ENCODE measurements at places on chromosomes 3 and 15. TPM values are rescaled to one million over a fixed set of nuclear protein-coding genes. Genes with fewer than 3 reads are reported as not detected.

DNA sequence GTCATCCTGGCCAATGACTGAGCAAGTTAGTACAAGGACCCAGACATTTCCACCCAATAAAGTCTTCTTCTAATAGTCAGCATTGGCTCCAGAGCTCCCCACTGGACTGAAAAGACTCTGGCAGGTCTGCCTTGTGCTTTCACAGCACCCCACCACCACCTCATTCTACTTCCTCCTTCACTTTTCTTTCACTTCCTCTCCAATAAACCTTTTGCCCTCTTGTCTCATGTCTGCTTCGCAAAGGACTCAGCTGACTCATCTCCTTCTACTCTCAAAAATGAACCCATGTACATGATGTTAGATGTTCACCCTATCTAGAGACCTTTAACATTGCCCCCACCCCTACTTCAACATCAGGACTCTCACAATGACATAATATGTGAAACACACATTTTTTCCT lies 181.0 kb upstream of the PPP2R3A start:
- DNase-seq, result no peak

GRCh38 chr15:51647128-51647562 lies 24.6 kb upstream of the DMXL2 start:
- DNase-seq, result peak; percentile 66

GRCh38 chr3:133965013-133965570 lies 64.6 kb downstream of the SLCO2A1 start:
- DNase-seq, result no peak

GRCh38 chr3:7238565-7239295 lies 377.8 kb downstream of the GRM7 start:
- no peak for DNase-seq

DNA sequence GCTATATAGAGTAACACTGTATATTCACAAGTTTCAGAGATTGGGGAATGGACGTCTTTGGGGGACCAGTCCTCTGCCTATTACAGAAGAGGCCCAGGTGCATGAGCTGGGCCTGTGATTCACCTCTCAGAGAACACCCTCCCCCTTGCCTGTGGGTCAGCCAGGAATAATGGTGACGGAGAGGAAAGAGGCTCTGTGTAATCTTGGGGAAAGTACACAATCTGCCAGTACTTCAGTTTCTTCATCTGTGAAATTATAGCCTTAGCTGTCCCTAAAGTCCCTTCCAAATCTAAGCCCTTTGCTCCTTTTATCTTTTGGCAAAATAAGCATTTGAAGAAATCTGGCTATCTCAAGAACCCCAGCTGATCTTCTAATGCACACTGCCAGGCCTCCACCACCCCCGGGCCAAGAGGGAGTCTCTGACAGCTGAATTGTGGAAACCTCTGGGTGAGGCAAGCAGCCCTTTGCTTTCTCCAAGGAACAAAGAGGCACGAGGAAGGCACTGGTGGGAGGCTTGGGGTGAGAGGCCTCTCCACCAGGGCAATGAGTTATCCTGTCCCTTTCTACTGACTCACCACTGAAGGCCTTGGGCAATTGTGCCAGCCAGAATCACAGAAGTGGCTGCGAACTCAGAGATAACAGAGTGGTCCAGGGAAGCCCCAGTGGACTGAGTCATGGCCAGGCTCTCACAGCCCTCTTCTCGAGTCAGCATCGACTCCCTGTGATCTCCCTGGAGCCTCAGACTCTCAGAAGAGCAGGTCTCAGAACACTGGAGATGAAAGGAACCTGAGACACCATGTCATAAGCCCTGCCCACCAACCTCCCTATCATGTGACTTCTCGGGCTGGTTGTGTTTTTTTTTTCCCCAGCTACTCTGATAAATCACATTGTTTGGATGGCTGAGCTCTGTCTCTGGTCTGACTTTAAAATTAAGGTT lies 31.8 kb downstream of the CCNL1 start:
- peak; percentile 66 for DNase-seq

DNA sequence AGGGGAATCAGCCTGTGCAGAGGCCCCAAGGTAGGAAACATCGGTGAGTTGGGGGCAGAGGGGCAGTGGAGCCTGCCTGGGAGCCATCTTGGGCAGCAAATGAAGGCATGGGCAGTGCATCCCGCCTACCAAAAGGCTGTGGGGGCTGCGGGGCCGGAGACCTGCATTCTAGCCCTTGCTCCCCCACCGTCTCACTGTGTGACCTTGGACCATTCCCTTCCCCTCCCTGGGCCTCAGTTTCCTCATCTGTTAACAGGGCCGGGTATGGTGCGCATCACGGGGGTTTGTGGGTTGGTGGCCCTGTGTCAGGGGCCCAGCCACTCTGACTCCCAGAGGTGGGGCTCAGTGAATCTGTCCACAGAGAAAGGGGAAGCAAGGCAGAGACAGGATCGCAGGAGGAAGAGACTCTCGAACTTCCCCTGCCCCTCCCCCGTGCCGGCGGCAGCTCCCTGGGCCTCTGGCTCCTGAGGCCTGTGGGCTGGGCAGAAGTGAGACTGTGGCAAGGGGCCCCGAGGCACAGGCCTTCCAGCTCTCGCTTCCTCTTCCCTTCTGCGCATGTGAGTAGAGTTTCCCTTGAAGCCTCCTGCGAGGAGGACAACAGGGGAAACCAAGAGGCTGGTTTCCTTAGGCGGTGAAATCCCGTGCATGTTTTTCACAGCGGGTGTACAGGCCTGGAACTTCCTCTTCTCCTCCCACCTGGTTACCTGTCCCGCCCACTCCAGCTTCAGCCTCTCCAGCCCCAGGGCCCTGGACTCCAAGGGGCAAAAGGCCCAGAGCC lies 42.9 kb downstream of the IDH2 start:
- DNase-seq, result peak; percentile 87

DNA sequence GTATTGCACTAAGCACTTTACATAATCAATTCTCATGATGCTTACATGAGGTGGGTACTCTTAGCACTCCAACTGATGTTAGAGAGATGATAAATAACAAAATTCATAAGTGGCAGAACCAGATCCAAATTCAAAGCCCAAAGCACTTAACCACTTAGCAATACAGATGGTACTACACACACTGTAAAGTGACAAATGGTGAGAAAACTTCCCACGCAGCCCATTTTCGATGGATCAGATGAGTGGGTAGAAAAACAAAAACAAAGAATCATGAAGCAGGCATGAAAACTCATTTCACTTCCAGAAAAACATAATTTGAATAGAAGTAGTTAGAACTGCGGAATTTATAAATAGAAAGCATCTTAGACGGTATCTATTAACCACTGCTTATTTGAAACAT lies 66.2 kb downstream of the FRMD4B start:
- DNase-seq, result no peak

- DNase-seq, result no peak
Measured at GRCh38 chr3:84946240-84946639, 12.5 kb upstream of the CADM2 start.

DNA sequence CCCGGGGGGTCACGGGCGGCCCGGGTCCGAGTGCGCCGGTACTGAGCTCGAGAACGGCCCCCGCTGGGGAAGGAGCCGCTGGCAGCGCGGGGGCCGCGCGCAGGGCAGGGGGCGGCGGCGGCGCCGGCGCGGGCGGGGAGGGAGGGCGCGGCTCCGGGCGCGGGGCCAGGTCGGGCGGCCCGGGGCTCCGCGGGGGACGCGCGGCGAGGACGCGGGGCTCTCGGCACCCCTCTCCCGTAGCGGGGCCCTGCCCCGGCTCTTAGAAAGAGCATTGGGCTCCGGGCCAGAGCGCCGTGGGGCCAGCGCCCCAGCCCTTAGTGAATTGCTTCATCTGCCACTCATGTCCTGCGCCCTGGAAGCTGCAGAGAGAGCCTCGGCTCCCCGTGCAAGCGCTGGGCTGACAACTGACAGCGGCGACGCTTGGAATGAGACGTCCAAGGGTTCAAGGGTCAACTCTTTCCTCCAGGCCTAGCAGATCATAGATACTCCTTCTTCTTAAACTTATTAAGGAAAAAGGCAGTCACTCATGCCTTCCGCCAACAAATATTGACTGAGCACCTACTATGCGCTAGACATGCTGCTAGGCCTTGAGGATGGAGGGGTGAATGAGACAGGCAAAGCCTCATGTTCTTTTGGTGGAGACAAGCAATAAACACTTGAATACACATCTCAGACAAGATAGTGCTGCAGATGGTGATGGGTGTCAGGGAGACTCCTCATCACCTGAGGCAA lies 140.8 kb downstream of the SMAD6 start:
- DNase-seq, result peak; percentile 90

DNA sequence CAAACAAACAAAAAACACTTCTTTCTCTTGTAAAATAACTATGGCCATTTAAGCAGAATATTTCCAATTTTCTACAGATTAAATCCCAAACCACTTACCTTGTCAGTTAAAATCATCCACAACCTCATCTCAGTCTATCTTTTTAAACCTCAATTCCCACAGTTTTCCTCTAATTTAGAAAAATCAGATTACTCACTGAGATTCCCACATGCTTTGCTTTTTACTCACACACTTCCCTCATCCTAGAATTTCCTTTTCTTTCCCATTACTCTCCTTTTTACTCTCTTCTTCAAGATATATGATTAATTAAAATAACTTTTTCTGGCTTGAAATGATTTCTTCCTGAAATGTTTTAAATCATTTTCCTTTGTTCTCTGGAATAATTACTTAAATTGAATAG lies 790.7 kb downstream of the ROBO1 start:
- DNase-seq, result no peak

- no peak for DNase-seq
Measured at GRCh38 chr3:124318014-124318413, 326.1 kb upstream of the ROPN1 start.

- no peak for DNase-seq
Measured at GRCh38 chr3:173735841-173736240, 338.3 kb downstream of the NLGN1 start.

DNA sequence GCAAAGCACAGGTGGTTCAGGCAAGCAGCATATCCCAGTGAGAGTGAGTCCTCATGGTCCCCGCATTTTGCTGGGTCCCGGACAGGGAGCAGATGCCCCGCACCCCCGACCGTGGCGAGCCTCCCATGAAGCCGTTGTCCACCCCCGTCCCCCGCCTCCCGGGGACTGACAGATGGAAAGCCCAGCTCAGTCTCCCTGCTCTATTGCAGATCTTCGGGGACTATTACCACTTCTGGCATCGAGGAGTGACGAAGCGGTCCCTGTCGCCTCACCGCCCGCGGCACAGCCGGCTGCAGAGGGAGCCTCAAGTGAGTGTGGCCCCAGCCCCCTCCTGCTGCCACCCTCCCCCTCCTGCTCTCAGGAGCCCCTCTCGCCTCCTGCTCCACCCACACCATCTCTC lies 7.7 kb downstream of the FURIN start:
- no peak for DNase-seq

DNA sequence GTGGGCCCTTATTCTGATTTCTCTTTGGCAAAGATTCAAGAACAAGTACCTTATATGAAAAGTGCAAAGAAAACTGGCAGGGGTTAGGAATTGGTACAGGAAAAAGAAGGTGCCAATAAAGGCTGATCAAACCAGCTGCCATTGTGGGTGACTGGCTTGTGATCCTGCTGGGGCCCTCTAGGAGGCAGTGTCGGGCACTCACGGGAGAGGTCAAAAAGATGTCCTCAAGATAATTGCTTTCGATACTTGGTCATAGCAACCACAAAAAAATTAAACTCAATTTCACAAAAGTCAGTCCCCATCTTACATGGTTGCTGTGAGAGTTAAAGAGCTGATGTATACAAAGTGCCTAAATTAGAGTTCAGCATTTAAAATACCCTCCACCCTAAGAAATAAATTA lies 31.0 kb upstream of the CAV3 start:
- no peak for DNase-seq

DNA sequence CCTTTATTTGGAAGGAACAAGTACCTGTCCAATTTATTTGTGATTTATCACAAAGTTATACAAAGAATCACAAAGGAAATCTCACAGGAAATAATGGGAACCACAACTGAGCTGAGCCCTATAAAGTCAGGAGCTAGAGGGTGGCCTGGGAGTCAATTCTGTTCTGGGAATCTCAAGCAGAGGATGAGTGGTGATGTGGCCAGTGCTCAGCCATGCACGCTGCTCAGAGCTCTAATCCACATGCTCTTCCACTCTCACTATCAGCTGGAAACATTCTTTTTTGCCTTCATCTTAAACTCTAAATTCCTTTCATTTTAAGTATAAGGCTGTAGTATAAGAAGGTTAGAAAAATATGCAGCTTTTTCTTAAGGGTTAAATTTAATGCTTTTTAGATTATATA lies 36.6 kb downstream of the UACA start:
- no peak for DNase-seq

- no peak for DNase-seq
Measured at GRCh38 chr3:179272385-179272784, 21.5 kb upstream of the KCNMB3 start.

DNA sequence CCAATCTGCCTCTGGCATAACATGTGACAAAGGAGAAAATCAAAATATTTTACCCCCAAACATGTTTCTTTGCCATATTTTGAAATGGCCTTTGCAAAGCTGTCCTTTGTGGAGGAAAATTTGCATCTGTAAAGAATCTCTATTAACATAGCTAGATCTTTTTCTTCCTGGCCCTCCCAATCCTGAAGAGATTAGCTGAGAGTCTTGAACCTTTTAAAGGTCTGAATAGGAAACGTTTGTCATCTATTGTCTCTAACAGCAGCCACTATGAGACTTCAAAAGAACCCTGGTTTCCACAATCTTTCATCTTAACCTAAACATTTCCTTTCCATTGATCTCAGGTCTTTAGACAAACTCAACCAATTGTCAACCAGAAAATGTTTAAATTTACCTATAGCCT lies 520.9 kb upstream of the TGFBR2 start:
- DNase-seq, result no peak

- no peak for DNase-seq
Measured at GRCh38 chr3:54274607-54275006, 152.3 kb downstream of the CACNA2D3 start.

- DNase-seq, result no peak
Measured at GRCh38 chr3:151871639-151872468, 1.6 kb upstream of the SUCNR1 start.

DNA sequence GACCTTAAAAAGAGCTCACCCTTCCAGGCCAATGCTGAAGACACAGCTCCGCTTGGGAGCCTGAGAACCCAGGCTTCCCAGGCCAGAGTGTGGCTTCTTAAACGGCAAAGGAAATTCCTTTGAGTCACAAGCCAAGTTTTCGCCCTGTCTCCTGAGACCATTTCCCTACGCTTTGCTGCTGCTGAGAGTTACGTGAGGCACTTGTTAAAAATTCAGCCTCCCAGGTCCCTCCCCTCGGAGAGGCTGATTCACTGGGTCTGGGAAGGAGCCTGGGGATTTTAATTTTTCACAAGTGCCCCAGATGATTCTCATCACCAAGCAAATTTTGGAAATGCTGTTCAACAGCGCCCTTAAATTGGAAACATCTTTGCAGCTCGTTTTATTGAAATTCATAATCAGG lies 25.5 kb downstream of the RLBP1 start:
- DNase-seq, result no peak

CLDN1 gene
- not detected for total RNA-seq

GRK7 gene
- total RNA-seq, result not detected

AQP9 gene
- total RNA-seq, result 1.5 TPM

SLC9C1 gene
- 1.7 TPM for total RNA-seq

EPHB3 gene
- 2.2 TPM for total RNA-seq

HCLS1 gene
- total RNA-seq, result 9.6 TPM

KNG1 gene
- total RNA-seq, result 0.43 TPM

TMA7 gene
- 237 TPM for total RNA-seq

KCNMB3 gene
- total RNA-seq, result 0.89 TPM

ZNF717 gene
- 7.0 TPM for total RNA-seq

FANCD2OS gene
- not detected for total RNA-seq

STXBP5L gene
- total RNA-seq, result not detected

Measured in Right ventricle myocardium superior (tissue), 1 donor.